GM12864 (cell line): ENCODE measurements at places on chromosomes 11 and 22.

GRCh38 chr11:1791912-1792311 lies 28.2 kb upstream of the CTSD start:
- DNase-seq, result no peak

- DNase-seq, result no peak
Observed at GRCh38 chr22:42948294-42948693, 66.7 kb downstream of the PACSIN2 start.

DNA sequence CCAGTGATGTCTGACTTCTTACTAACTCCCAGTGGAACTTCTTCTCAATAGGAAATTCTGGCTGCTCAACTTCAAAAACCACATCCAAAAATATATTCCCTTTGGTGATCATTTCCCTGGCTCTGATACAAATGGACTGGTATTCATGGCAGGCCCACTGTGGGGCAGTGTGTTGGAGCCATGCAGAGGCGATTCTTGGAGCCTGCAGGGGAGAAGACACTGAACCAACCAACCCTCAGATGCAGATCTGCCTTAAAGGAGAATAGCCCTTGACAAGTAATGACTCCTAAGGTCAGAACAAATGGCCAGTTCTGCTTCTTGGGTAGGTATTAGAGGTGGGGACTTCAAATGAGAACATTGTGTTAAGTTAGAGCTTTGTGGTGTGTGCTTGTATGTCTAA lies 12.2 kb downstream of the OR4D9 start:
- no peak for DNase-seq

DNA sequence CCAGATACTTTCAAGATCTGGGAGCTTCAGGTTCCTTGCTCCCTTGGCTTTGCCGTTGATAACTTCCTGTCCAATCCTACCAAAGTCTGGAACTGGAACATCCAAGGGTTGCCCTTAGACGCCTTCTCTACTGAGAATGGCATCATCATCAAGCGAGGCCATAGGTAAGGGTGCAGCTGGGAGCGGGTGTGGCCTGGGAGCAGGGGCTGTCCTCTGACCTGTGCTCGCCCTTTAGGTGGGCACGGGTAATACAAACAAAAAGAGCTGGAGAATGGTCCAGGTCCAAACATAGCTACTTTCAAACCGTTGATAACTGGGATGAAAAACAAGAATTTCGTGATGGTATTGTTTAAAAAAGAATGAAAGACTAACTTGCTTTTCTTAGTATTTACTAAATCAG lies 25.0 kb downstream of the CASP12 start:
- no peak for DNase-seq

GRCh38 chr11:2724653-2725367 lies 25.0 kb upstream of the KCNQ1OT1 start:
- no peak for DNase-seq

DNA sequence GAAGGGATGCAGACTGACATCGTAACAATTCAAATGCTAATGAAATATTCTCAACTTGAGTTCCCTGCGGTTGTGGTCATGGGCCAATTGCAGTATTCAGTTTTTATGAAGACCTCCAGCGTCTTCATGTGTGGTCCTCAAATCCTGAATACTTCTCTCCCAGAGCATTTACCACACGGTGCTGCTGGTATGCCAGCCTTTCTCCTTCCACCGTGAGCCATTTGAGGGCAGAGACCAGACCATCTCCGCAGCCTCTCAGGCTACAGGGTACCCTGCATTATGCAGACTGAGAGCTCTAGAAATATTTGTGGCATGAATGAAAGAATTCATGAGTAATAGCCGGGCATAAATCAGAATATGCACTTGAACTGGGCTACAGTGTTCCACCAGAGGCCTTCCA lies 289.7 kb downstream of the ST3GAL4 start:
- DNase-seq, result no peak

- no peak for DNase-seq
Observed at GRCh38 chr11:112884012-112884767, 77.0 kb upstream of the NCAM1 start.

DNA sequence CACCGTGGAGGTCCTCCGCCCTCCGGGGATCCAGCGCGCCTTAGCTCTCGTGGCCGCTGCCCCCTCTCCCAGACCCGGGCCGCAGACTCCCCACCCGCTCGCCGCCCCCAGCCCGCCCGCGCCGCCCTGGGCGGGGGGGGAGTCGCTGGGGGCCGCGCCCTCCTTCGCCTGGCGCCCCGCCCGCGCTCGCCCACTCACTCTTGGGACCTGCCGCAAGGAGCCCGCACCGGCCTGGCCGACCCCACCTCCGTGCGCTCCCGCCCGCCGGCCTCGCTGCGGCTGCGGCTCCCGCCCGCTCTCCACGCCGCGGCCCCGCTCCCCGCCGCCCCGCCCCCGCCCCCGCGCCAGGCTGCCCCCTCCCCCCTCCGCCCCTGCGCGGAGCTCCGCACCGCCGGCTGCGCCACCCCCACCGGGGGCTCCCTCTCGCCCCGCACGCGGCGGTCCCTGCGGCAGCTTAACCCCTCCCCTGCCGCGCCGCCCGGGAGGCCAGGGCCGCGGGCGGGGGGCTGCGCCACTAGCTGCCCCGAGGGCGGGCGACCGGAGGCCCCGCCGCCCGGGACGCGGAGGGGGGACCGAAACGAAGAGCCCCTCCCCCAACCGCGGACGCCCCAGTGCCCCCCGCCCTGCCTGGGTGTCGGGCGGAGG lies 724 bp upstream of the RASGRP2 start:
- no peak for DNase-seq

- no peak for DNase-seq
Observed at GRCh38 chr11:113192121-113192925, 122.1 kb upstream of the TTC12 start.

DNA sequence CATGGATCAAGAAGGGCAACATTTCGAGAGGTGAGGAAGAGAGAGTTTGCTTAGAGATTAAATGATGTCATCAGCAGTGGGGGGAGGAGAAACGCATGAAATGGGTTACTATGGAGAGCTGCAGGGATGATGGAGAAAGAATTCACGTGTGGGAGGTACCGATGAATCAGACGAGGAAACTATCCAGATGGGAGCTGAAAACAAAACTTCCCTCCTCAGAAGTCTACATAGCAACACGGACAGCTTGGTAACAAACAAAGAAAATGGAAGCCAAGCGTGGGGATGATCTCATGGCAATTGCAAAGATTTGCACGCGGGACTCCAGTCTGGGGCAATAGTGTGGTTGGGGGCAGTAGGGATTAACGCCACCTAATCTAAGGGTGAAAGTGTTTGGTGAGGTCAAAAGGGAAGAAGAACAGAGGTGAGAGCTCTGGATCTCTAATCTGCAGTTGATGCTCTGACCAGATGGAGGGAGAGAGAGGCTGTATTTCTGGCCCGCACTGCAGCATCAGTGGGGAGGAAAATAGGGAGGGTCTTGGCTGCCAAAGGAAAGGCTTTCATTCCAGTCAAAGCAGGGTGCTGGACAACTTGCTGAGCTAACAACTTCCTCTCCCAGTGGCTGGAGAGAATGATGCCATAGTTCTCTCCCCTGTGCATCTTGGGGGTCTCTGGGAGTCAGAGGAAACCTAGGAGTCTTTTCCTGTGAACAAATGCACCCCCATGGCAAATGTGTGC lies 43.4 kb upstream of the CSNK2A3 start:
- no peak for DNase-seq

DNA sequence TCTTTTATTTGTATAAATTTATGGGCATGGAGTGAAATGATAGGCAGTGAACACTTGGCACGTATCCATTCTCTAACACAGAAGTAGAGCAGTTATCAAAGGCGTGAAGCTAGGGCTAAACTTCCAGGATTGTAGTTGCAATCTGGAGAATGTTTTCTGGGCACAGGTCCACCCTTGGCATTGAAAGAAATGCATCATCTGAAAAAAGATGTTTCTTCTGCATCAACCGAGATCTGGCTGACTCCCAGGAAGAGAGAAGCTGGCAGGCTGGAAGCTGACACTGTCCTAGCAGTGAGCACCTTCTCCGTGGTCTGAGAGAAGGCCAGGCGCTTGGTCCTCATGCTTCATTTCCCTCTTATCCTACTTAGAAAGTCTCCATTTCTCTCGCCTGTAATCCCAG lies 600.0 kb downstream of the BRD1 start:
- DNase-seq, result no peak

GRCh38 chr11:73650400-73650799 lies 4.0 kb downstream of the PLEKHB1 start:
- no peak for DNase-seq

DNA sequence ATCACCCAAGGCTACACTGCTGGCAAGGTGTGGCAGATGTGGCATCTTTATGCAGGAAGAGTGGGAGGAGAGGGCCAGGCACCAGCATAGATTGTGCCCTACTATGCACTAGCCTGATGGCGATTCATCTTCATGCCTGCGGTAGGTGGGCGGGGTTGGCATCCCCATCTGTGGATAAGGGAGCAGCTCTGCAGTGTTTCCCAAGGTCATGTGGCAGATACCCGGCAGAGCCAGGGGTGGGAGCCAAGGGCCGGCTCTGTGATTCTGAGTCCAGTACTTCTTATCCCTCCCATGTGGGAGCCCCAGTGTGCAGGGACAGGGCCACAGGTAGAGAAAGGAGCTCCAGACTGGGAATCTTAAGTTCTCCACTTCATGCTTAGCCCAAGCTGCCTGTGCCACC lies 20.0 kb downstream of the CD82 start:
- DNase-seq, result no peak

GRCh38 chr11:64637334-64638017 lies 46.5 kb downstream of the SLC22A12 start:
- no peak for DNase-seq

GRCh38 chr11:118051611-118052461 lies 25.0 kb upstream of the TMPRSS4 start:
- peak; percentile 27 for DNase-seq

GRCh38 chr22:48368975-48369525 lies 1458.6 kb downstream of the BRD1 start:
- DNase-seq, result no peak

GRCh38 chr11:128047026-128047425 lies 540.3 kb downstream of the ETS1 start:
- no peak for DNase-seq
